ENCODE measurements at places on chromosomes 7 and 10.

DNA sequence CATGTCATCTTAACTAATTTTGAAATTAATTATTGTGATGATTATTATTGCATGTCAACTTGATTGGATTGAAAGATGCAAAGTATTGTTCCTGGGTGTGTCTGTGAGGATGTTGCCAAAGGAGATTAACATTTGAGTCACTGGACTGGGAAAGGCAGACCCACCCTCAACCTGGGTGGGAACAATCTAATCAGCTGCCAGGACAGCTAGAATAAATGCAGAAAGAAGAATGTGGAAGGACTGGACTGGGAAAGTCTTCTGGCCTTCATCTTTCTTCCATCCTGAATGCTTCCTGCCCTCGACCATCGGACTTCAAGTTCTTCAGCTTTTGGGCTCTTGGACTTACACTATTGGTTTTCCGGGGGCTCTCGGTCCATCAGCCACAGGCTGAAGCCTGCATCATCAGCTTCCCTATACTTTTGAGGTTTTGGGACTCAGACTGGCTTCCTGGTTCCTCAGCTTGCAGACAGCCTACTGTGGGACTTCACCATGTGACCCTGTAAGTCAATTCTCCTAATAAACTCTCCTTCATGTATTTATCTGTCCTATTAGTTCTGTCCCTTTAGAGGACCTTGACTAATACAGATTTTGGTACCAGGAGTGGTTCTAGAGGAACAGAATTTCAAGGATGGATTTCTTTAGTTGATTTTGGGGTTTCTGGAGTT, 959.8 kb downstream of the ANKRD7 start:
- DNase-seq, result no peak

DNA sequence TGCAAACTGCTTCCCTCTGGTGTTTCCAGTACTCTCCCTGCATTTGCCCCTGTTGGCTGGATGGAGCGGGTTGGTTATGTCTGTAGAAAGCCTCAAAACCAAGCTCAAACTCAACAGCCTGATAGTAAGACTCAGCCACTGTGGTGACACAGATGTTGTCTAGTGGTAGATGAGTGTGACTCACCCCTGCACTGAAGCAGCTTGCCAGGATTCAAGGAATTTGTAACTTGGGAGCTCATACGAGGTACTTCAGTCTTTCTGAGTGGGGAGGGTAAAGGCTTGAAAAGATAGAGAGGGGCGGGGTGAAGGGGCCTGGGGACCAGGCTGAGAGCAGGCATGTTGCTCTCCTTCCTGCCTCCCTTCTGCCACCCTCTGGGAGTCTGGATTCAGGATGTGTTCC, 22.9 kb upstream of the AQP1 start:
- DNase-seq, result no peak

DNA sequence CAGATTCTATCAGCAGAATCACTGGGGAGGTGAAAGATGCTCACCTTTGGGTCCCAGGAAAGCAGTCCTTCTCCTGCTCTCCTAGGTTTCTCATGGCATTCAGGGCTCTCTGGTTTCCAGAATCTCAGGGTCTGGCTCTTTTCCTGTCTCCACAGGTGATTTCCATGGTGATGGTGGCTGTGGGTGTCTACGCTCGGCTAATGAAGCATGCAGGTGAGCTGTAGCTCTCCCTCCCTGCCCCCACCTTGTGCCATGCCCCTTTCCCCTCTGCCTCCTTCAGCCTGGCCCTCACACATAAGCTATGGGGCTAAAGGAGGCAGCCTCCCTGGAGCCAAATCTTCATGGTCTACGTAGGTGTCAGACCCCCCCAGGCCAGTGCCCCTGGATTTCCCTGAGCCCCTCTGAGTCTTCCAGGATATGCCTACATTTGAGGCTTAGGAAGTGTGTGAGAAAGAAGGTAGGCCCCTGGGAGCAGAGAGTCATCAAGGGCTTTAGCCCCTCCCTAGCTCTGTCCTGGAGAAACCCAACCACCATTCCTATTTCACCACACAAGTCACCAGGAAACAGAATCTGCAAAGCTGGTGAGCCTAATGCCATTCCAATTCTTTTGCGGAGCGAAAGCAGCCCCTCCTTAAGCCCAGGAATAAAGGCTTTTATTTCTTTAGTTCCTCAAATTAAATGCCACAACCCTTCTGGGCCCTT, 17.2 kb downstream of the TSPAN33 start:
- DNase-seq, result no peak

- no peak for DNase-seq
These were observed 215.3 kb upstream of the RHOBTB1 start for GRCh38 chr10:61159253-61159652.

DNA sequence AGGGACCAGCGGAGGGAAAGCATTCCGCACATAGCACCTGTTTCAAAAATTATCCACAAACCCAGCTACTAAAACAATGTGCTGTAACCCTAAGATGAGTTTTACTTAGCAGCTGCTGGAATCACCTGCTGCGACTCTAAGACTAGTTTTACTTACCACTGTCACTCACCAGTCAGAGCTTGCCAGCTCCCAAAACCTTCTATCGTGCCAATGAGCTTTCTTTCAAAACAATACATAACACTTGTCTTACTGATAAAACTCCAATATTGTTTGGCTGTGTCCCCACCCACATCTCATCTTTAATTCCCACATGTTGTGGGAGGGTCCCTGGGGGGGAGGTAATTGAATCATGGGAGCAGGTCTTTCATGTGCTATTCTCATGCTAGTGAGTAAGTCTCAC, 18.4 kb downstream of the ST8SIA6 start:
- DNase-seq, result no peak
